ENCODE measurements at places on chromosomes 12 and 14.

DNA sequence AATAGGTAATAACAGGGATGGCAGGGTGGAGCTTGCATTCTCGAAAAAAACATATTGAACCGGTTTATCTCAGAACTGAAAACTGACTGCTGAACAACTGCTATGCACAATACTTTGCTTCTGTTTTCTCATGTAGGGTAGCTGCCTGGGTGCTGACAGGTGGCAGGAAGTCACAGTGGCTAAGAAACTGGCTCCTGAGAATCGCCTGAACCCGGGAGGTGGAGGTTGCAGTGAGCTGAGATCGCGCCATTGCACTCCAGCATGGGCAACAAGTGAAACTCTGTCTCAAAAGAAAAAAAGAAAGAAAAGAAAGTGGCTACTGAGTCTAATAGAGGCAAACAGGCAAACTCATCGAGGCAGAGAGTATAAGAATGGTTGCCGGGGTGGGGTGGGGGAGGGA lies 113.1 kb downstream of the CCDC60 start:
- H3K4me3 ChIP-seq, result no peak overlapping the region
- no peaks in the 10 kb centered on the region for H3K36me3 ChIP-seq
- DNase-seq, result no peak
- no peaks in the 10 kb centered on the region for H3K4me1 ChIP-seq
- no peaks in the 10 kb centered on the region for H3K27me3 ChIP-seq

DNA sequence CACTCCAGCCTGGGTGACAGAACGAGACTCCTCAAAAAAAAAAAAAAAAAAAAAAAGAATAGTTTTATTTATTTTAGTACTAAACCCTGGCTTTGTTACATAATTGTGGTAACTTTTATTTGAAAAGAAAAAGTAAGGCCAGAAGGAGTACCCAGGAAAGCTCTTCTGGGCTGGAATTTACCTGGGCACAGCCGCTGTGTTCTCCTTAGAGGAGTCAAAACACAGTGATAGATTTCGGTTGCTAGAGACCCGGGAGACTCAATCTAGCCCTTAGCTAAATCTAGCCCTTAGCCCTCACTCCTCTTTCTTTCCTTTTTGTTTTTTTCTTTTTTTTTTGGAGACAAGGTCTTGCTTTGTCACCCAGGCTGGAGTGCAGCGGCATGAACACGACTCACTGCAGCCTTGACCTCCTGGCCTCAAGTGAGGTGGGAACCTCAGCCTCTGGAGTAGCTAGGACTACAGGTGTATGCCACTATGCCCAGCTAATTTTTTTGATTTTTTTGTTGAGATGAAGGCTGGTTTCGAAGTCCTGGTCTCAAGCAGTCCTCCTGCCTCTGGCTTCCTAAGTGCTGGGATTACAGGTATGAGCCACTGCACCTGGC lies 49.7 kb downstream of the SYNE2 start:
- no peak for DNase-seq
- no peaks in the 10 kb centered on the region for H3K4me1 ChIP-seq
- H3K36me3 ChIP-seq, result no peaks in the 10 kb centered on the region
- H3K27me3 ChIP-seq, result no peaks in the 10 kb centered on the region
- no peak overlapping the region for H3K27ac ChIP-seq

GRCh38 chr12:16573398-16574077 lies 32.4 kb downstream of the LMO3 start:
- H3K27ac ChIP-seq, result peak overlapping the region; percentile 14
- no peaks in the 10 kb centered on the region for H3K36me3 ChIP-seq
- H3K4me3 ChIP-seq, result no peak overlapping the region
- H3K4me1 ChIP-seq, result no peaks in the 10 kb centered on the region
- DNase-seq, result peak; percentile 30
- no peaks in the 10 kb centered on the region for H3K27me3 ChIP-seq

- no peaks in the 10 kb centered on the region for H3K27me3 ChIP-seq
- no peak overlapping the region for H3K27ac ChIP-seq
- H3K36me3 ChIP-seq, result no peaks in the 10 kb centered on the region
- no peak overlapping the region for H3K4me3 ChIP-seq
Observed at GRCh38 chr14:91606851-91607250, 96.7 kb upstream of the PPP4R3A start.

DNA sequence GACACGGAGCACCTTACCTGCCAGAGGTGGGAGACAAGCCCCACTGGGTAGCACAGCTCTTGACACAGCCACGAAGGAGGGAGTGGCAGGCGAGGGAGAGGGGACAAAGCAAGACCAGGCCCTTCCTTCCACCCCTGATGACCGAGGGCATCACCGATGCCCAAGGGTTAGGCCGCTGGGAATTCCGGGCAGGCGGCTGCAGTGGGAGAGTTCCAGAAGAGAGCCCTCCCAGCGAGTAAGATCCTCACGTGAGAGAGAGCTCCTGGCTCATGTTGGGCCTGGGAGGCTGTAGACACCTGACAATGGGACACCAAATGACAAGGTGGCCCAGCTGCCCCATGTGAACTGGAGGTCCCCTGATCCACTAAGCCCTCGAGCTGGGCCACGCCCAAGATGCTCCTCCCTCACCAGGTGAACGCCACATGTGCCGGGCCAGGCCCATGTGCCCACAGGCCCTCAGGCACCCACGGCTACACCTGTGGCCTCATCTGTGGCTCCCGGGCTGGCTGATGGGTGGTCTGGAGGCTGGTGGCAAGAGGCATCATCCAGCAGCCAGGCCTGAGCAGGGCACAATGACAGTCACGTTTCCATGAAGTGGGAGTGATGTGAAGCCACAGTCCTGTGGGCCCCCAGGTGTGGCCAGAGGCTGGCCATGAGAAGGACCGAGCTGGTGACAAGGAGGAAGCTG lies 32.1 kb upstream of the C14orf180 start:
- no peak overlapping the region for H3K27ac ChIP-seq
- DNase-seq, result no peak
- no peak overlapping the region for H3K4me3 ChIP-seq
- no peaks in the 10 kb centered on the region for H3K36me3 ChIP-seq
- H3K27me3 ChIP-seq, result no peaks in the 10 kb centered on the region

GRCh38 chr12:61998791-61999190 lies 261.4 kb upstream of the USP15 start:
- H3K27ac ChIP-seq, result no peak overlapping the region
- no peak for DNase-seq
- peaks cover 9% of the 10 kb centered on the region for H3K27me3 ChIP-seq
- H3K4me1 ChIP-seq, result no peaks in the 10 kb centered on the region

GRCh38 chr14:90986510-90986909 lies 73.9 kb downstream of the RPS6KA5 start:
- H3K27me3 ChIP-seq, result no peaks in the 10 kb centered on the region
- no peak overlapping the region for H3K4me3 ChIP-seq
- DNase-seq, result no peak
- no peak overlapping the region for H3K27ac ChIP-seq
- H3K4me1 ChIP-seq, result no peaks in the 10 kb centered on the region

DNA sequence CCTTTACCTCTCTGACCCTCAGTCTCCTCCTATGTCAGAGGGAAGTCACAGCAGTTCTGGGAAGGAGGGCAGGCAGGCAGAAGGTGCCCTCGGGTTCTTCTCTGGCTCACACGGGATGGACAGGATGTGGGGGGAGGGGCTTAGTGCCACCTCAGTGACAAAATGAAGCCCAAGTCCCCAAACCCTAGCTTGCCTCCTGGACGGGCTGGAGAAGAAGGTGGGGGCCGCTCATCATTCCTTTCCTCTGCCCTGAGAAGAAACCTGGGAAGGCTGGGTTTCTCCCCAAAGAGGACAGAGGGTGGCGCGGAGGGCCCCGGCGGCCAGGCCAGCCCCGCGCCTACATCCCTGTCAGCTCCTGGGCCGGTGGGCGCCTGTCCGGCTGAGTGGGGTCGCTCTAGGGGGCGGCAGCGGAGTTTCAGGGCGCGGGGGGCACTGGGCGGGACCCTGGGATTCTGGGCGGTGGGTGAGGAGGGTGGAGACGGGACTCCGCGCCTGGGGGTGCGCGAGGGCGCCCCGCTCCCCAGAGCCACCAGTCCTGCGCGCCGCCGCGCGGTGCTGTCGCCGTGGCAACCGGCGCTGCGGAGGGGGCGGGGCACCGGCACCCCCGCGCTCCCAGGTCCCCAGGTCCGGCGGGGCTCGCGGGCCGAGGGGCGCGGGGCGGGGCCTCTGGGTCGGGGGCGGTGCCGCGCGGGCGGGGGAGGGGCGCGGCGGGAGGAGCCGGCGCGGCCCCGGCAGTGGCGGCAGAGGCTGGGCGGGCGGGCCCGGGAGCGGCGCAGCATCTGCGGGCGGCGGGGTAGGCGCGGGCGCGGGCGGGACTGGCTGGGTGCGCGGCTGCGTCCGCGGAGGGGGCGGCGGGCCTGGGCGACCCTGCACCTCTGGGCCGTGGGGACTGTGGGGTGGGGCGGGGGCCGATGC lies at the start of gene TMEM121:
Gene TMEM121, plus strand, starts transcription at position 723 of the 915 bp plus-strand sequence. CDS start 2,252 bp downstream, outside the sequence.
- H3K36me3 ChIP-seq, result no peaks in the 10 kb centered on the region
- H3K27ac ChIP-seq, result no peak within 1 kb of the TSS
- H3K4me1 ChIP-seq, result no peaks in the 10 kb centered on the region
- H3K4me3 ChIP-seq, result no peak within 1 kb of the TSS
- peak; percentile 34 for DNase-seq
- H3K27me3 ChIP-seq, result no peaks in the 10 kb centered on the region

GRCh38 chr12:9135903-9136310 lies 20.2 kb upstream of the A2M start:
- no peaks in the 10 kb centered on the region for H3K36me3 ChIP-seq
- H3K27me3 ChIP-seq, result no peaks in the 10 kb centered on the region

DNA sequence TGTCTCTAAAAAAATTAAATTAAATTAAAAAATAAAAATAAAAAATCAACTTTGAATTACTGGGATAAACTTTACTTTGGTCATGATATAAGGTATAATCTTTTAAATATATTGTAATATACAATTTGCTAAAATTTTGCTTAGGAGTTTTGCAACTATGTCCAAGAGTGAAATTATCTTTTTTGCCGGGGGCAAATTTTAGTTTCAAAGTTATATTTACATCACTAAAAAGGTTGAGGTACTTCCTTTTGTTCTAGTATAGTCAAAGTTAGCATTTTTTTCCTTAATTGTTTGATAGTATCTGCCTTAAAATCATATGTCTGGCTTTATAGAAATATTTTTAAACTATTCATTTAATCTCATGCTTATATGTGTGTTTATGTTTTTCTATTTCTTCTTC lies 17.6 kb upstream of the OR10AD1 start:
- H3K27me3 ChIP-seq, result no peaks in the 10 kb centered on the region
- no peaks in the 10 kb centered on the region for H3K36me3 ChIP-seq
- no peak overlapping the region for H3K27ac ChIP-seq
- H3K4me1 ChIP-seq, result no peaks in the 10 kb centered on the region

GRCh38 chr12:87344699-87345098 lies 684.5 kb downstream of the C12orf50 start:
- no peak for DNase-seq
- H3K4me1 ChIP-seq, result no peaks in the 10 kb centered on the region
- no peaks in the 10 kb centered on the region for H3K27me3 ChIP-seq
